Cerebellum (tissue), 4 donors: ENCODE measurements at places on chromosomes 5 and 9.
A peak's percentile ranks its signal among the peaks of the same experiment; 100 is the strongest.

DNA sequence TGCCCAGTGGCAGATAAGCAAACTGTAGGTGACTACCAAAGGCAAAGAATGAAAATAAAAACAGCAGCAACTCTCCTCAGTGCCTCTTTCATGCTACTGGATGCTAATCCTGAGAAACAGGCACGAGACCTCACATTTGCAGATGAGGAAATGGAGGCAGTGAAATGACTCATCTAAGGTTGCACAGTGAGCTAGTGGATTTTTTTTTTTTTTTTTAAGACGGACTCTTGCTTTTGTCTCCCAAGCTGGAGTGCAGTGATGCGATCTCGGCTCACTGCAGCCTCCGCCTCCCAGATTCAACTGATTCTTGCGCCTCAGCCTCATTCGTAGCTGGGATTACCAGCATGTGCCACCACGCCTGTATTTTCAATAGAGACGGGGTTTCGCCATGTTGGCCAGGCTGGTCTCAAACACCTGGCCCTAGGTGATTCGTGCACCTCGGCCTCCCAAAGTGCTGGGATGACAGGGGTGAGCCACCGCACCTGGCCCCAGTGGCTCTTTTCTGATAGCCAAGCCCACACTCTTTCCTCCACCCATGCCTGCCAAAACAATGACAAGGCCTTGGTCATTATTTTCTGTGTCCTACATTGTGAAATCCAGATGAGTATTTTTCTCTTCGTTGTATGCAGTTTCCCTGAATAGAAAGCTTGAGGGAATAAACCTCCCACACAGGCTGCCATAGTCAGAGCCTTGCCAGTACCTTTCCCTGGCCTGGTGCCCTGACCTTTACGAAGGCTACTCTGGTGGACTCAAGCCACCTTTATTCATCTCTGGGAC, 19.2 kb downstream of the DOCK2 start:
- DNase-seq, result no peak

DNA sequence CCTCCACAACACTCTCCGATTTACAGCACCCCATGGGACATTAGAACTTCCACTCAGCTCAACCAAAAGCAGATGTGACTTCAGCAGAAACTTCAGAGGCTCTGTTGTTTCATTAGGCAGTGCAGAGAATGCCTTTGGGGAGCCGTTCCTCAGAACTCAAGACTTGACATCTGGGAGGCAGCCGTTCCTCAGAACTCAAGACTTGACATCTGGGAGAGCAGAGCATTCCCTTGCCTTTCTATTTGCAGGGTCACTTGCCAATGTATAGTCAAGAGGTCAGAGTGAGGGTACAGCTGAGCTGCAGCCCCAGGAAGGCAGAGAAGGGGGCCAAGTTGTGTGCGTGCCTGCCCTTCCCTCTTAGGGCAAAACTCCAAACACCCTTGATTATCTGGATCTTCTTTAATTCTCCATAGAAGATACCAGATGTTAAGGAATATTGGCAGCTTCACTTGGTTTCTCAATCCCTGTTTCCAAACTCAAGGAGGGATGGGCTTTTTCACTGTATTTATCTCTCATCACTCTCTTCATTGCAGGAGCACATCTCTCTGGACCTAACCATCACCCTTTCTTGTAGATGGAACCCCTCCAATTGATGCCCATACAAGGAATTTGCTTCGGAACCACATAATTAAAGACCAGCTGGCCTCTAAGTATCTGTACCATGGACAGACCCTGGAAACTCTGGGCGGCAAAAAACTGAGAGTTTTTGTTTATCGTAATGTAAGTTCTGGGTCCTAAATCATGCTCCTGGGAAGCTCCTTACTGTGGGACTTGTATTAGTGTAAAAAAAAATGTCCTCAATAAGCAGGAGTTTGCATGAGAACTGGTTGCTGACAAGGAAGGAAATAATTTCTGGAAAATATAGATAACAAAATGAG, 25.6 kb downstream of the TGFBI start:
- DNase-seq, result no peak

DNA sequence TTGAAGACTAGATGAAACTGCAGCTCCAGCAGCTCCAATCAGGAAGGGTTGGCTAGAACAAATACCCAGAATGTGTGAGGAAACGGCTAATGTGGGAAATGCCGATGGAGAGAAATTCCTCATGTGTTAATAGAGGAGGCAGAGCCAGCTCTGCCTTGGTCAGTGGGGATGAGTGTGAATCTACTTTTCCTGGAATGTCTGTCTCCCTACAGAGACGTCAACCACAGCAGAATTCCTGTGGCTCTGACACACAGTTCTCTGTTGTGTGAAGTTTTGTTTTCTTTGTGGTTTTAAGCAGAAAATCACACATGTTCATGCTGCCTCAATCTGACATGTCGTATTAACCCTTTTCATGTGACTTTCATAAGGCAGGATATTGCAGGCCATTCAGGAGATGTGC, 476.6 kb upstream of the WWC1 start:
- no peak for DNase-seq

- DNase-seq, result no peak
Observed at GRCh38 chr9:104984542-104984941, 56.6 kb upstream of the ABCA1 start.

DNA sequence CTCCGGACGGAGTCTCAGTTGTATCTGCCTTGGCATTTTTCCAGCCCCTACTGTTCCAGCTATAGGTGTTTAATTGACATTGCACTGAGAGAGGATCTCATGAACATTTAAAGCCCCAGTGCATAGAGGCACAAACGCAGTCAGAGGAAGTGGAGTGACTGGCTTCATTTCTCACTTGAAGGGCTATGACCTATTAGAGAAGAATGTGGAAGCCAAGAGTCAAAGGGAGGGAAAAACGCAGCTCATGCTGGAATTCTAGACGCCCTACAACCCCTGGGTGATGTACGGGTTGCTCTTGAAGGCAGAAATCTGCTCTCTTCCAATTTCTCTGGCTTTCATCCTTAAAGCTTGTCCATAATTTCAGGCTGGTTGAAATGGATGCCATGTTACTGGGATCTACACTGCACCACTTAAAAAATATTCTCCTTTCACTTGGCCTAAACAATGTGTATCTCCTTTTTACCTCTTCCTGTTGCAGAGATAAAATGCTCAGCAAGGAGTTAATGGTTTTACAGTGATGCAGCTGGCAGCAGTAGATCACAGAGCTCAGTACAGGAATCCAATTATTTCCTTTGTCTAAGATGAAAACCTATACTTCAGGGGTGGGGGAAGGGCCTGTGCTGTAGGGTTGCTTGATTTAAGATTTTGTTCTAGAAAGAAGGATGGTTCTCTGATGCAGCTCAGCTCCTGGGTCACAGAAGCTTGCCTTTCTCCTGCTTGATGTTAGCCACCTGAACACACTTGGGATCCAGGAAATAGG, 61.8 kb upstream of the MAMDC2 start:
- no peak for DNase-seq

- DNase-seq, result peak; percentile 67
Observed at GRCh38 chr9:83708515-83709158, 879 bp upstream of the UBQLN1 start.

DNA sequence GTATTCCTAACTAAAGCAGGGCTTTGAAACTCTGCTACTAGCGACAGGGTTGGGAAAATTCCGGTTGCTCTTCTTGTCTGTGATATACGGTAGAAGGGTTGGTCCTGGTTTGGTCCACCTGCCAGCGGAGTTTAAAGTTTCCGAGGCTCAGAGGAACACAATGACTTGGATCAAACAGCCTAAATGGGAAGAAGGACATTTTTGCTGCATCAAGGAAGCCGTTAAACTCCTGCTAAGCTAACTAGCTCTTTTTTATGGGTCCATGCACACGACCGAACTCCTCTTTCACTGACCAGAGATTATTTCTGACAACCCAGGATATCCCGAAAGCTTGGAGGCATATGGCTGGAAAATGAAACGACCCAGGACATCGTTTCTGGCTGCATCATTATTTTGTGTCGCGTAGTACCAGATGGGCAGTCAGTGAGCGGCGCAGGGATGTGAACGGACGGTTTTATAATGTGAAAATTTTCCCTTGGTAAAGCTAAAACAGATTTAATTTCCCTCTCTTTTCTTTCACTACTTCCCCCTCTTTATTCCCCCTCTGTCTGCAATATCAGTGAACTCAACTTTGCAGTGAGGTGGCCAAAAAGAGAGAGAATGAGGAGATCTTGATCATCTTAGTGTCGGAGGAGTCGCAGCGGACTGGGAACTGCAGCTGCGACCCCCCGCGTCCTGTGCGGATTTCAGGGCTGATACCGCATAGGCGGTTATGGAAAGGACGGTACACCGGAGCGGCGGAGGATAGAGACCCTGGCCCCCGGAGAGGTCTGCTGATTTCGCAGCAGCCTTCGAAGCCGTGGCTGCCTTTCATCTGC, at the start of gene LURAP1L:
TSS of gene LURAP1L (plus strand) at position 160 of the 818 bp plus-strand sequence. CDS start 696 bp downstream, outside the sequence.
- peak; percentile 80 for DNase-seq

DNA sequence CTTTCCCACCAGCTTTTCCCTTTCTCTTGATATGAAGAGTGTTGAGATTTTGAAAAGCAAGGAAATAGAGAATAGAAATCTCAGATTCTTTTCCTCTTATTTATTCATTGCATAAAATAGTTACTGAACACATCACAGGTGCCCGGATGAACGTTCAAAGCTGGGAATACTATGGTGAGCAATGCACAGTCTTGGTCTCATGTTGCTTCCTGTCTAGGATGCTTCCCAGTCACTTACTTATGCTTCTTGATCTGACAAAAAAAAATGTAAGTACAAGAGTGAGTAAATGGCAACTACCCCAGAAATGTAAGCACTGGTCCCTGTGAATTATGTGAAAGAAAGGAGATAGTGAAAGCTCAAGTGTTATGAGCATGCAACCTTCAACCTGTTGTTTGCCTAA, 153.5 kb upstream of the S1PR3 start:
- no peak for DNase-seq

GRCh38 chr5:165066751-165067385, 1561.4 kb downstream of the MAT2B start:
- no peak for DNase-seq

GRCh38 chr5:318341-318897, 3.1 kb upstream of the AHRR start:
- no peak for DNase-seq

- DNase-seq, result no peak
Observed at GRCh38 chr9:38286766-38287165, 105.7 kb upstream of the ALDH1B1 start.

- DNase-seq, result no peak
Observed at GRCh38 chr5:135027697-135028615, 6.1 kb downstream of the PITX1 start.

- no peak for DNase-seq
Observed at GRCh38 chr5:107597803-107598202, 72.9 kb downstream of the EFNA5 start.

DNA sequence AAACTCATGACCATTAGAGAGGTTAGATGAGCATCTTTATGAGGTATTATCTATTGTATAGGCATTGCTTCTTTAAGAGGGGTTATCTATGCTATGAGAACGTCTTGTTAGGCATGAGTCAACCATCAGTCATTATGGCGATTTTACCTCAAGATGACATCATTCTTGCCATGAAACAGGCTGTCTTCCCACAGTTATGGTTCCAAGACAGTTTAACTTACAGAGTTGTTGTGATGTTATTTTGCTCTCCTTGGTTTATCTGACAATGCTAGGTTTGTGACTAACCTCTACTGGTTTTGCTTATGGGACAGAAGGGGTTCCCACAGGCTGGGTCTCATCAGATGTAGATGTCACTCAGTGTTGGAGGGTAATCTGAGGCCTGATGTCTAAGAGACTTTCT, 1864.7 kb upstream of the ACO1 start:
- no peak for DNase-seq
